ENCODE measurements at places on chromosomes 3 and 15. TPM values are rescaled to one million over a fixed set of nuclear protein-coding genes. Genes with fewer than 3 reads are reported as not detected.

Gene BCHE
- 0.81 TPM for total RNA-seq

Gene GOLGA6L25
- total RNA-seq: not detected

Gene ATP2B2
- total RNA-seq: 0.13 TPM

Gene DNASE1L3
- 0.67 TPM for total RNA-seq

Gene NSUN3
- 6.8 TPM for total RNA-seq

Gene SERINC4
- 0.43 TPM for total RNA-seq

Gene MCF2L2
- total RNA-seq: 1.1 TPM

Gene UCN2
- total RNA-seq: 0.48 TPM

Gene CRABP1
- total RNA-seq: not detected

Gene PLA2G4D
- not detected for total RNA-seq

Gene GCNT3
- total RNA-seq: not detected

Gene CA12
- total RNA-seq: 0.11 TPM

Gene GPR15
- not detected for total RNA-seq

Gene SLC26A6
- 8.9 TPM for total RNA-seq

Gene CD276
- 40.6 TPM for total RNA-seq

Gene C3orf22
- total RNA-seq: not detected

Gene FANCD2OS
- not detected for total RNA-seq
